Erythroblast (primary cell): ENCODE measurements at places on chromosomes 2 and 18.

DNA sequence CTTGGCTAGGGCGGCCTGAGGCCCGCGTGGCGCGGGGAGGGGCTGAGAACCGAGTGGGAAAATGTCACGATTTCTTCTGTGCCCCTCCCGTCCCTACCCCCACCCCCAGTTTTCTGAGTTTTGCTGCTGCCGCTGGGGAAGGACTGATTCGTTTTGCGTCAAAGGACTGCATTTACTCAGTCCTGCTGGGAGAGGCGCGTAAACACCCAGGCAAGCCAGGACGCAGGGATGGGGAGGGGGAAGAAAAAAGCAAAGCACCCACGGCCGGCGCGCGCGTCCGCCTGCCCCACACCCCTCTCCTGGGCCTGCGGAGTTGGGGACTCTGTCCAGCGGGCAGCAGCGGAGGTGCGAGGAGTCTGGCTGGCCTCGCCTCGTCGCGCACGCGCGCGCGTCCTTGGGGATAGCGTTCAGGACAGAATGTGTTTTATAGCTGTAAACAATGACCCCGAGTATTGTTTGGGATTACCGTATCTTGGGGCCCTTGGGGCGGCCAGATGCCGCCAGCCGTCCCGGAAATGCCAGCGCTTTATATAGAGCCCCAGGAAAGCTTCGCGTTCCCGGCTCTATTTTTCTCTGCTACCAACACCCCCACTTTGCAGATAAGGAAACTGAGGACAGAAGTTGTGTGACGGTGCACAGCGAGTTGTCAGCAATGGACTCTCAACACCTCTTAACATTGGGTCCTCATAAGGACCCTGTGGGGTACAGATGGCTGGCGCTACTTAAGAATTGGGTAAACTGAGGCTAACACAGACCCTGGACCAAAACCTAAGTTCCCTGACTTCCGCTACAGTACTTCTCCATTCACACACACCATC is 1.7 kb upstream of the FOSL2 start:
- DNase-seq = peak; percentile 60

- no peak for DNase-seq
Observed at GRCh38 chr2:96503637-96504243, 1.4 kb downstream of the NEURL3 start.

- no peak for DNase-seq
Observed at GRCh38 chr2:211367293-211367692, 810.9 kb downstream of the CPS1 start.

- DNase-seq = no peak
Observed at GRCh38 chr2:57448816-57449215, 597.8 kb upstream of the VRK2 start.
